Panc1 (cell line): ENCODE measurements at places on chromosomes 3 and 15. TPM values are rescaled to one million over a fixed set of nuclear protein-coding genes. Genes with fewer than 3 reads are reported as not detected.

DNA sequence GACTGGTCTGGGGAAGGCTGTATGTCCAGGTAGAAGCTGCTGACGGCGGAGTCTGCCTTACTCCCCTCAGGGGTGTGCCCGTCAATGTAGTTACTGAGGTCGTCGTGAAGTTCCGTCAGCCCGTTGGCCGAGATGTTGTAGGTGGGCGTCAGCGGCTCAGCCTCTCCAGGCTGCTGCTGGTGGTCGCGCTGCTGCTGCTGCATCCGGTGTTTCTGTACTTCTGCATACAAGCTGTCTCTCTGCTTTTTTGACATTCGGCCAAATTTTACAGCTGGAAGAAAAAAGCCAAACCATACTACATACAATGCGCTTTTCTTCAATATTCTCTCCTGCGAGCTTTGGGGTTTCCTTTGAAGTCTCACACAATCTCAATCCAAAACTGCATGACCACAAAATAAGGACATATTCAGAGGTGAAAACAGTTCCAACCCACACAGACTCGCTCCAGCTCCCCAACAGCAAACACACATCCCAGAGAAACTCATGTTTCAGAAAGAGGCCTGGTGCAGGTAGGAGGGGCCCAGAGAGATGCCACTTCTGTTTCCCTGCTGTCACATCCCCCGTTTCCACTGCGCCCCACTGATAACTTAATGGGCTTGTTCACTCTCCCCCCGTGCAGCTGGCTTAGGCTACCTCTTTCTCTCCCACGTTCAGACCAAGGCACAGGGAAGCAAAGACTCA lies 32.5 kb upstream of the ICE2 start:
- no peak overlapping the region for H3K27ac ChIP-seq
- no peaks in the 10 kb centered on the region for H3K27me3 ChIP-seq
- no peak overlapping the region for H3K4me3 ChIP-seq
- no peaks in the 10 kb centered on the region for H3K36me3 ChIP-seq
- H3K4me1 ChIP-seq: 0 out of 2 replicates have a peak, but pooled peaks cover 2% of the 10 kb centered on the region

- no peaks in the 10 kb centered on the region for H3K36me3 ChIP-seq
- H3K27me3 ChIP-seq: peaks cover 44% of the 10 kb centered on the region
- no peak overlapping the region for H3K27ac ChIP-seq
- H3K4me3 ChIP-seq: no peak overlapping the region
- H3K4me1 ChIP-seq: no peaks in the 10 kb centered on the region
Observed at GRCh38 chr3:127970966-127971592, 56.0 kb downstream of the KBTBD12 start.

GRCh38 chr3:100257586-100257985 lies 3.2 kb upstream of the TBC1D23 start:
- H3K4me1 ChIP-seq: peaks cover 15% of the 10 kb centered on the region; the same call in 1 of the 2 replicates
- H3K27me3 ChIP-seq: no peaks in the 10 kb centered on the region
- no peak overlapping the region for H3K4me3 ChIP-seq
- H3K36me3 ChIP-seq: no peaks in the 10 kb centered on the region

GRCh38 chr15:43463507-43463906 lies 29.4 kb downstream of the TP53BP1 start:
- H3K27me3 ChIP-seq: no peaks in the 10 kb centered on the region
- DNase-seq: no peak
- H3K36me3 ChIP-seq: peaks cover 6% of the 10 kb centered on the region; the same call in 1 of the 2 replicates
- H3K4me1 ChIP-seq: no peaks in the 10 kb centered on the region
- no peak overlapping the region for H3K4me3 ChIP-seq

The CAMK2N2 gene
- total RNA-seq: 5.7 TPM

The LDHAL6B gene
- total RNA-seq: not detected
